AG04450 (cell line): ENCODE measurements at places on chromosomes 2 and 18.

- no peak for DNase-seq
These were observed 4.9 kb upstream of the SIX2 start for GRCh38 chr2:45014016-45014702.

DNA sequence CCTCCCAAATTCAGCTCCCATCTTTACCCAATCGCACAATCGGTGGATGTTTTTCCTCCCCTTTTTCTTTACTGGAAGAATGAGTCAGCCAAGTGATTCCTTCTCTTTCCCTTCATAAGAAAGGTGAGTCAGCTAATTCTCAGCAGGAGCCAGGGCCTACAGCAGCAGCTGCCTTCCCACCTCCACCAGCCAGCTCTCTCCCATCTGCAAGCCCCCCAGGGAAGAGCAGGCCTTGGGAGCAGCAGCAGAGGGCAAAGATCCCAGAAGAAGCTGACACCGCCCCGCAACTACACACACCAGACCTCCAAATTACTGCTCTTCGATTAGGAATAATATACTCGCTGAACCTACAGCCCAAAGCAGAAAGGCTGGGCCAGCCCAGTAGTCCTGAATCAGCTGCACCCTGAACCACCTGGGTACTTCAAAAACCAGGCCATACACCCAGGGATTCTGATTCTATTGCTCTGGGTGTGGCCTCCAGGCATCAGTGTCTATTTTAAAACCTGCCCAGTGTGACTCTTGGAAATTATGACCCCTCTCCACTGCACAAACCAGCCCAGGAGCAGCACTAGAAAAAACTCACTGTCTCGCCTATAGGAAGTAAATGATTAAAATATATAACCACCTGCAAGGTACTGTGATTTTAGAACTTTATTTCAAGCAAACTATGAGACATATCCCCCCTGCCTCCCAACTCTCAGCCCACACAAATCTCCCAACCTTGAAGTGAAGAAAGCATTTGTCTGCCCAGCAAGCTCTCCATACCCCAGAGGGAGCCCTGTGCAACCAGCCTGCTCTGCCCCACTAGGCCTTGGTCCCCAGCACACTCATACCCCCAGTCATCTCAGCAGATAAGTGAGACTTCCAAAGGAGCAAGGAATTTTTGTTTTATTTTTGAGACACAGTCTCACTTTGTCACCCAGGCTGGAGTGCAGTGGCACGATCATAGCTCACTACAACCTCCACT, 7.3 kb downstream of the SFXN5 start:
- DNase-seq, result peak; percentile 43

DNA sequence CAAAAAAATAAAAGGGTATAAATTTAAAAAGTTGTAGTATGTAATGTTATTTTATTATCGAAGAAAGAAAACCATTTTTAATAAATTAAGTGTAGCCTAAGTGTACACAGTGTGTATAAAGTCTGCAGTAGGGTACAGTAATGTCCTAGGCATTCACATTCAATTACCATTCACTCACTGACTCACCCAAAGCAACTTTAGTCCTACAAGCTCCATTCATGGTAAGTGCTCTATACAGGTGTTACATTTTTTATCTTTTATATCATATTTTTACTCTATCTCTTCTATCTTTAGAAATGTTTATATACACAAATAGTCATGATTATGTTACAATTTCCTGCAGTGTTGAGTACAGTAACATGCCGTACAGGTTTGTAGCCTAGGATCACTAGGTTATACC, 59.5 kb downstream of the RABL2A start:
- no peak for DNase-seq

- no peak for DNase-seq
These were observed 41.4 kb downstream of the RFX8 start for GRCh38 chr2:101433465-101433864.

DNA sequence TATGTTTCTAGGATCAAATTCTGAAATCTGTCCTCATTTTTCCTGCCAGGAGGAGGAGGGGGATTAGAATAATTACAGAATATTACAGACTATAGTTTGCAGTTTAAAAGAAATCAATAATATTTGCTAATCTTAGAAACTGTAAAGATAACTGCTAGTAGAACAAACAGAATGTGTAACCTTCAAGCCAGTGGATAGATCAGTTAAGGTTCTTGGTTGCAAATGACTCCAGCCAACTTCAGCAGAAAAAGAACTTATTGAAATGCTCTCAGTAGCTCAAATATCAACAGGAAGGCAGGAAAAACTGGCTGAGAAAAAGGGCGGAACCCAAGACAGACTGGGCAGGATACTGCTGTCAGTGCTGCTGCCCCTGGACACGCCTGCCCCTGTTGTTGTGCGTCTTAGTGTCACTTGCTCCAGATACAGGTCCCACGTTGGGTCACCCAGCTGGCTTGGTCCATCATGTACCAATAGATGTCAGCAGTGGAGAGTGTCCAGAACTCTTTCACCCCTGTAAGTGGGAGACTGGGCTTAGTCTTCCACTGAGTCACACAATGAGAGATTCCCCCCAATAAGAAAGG, 10.2 kb downstream of the NMUR1 start:
- no peak for DNase-seq

GRCh38 chr2:38256610-38257009, 120.5 kb downstream of the ATL2 start:
- no peak for DNase-seq

DNA sequence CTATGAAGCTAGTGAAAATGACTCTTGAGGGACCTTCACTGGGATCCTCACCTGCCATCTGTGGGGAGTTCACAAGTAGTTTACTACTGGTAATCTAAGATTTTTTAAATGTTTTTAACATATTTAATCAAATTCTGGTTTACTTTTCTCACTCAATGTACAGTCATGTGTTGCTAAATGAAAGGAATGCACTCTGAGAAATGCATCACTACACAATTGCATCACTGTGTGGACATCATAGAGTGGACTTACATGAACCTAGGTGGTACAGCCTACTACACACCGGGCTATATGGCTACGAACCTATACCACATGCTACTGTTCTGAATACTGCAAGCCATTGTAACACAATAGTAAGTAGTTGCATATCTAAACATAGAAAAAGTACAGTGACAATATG, 528.0 kb downstream of the BCL11A start:
- no peak for DNase-seq

GRCh38 chr2:43268066-43268953, 41.9 kb upstream of the ZFP36L2 start:
- DNase-seq, result no peak

- DNase-seq, result no peak
These were observed 309.7 kb downstream of the GULP1 start for GRCh38 chr2:188601391-188601790.

- no peak for DNase-seq
These were observed 1624.2 kb upstream of the TMEFF2 start for GRCh38 chr2:193818801-193819499.

DNA sequence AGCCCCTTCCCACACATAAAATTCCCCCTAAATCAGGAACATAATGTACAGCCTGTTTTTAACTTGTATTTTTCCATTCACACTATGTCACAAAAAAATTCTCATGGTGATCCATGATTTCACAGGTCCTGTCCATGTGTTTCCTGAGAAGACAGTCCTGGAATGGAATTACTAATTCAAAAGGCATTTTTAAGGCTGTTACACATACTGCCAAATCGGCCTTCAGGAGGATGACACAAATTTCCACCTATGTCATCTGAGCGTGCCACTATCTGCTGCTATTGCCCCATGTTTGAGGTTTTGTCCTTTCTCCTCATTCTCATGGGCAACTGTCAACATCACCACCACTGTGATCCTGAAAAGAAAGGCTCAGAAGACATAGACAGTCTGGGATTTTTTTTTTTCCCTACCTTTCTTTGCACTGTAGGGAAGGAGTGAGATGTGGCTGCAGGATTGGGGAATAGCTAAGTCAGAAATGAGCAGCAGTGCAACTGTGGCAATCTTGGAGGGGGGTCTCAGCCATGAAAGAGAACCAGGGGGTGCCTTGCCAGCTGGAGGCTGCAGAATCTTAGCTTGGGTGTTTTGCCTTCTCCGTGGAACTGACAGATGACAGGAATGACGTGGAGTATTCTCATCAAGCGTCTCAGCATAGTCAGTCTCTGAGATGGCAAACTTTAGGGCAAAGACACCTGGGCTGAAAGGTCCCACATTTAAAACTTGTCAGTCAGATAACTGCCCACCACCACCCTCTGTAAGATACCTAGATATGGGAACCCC, 73.4 kb downstream of the MARCHF4 start:
- DNase-seq, result peak; percentile 24

DNA sequence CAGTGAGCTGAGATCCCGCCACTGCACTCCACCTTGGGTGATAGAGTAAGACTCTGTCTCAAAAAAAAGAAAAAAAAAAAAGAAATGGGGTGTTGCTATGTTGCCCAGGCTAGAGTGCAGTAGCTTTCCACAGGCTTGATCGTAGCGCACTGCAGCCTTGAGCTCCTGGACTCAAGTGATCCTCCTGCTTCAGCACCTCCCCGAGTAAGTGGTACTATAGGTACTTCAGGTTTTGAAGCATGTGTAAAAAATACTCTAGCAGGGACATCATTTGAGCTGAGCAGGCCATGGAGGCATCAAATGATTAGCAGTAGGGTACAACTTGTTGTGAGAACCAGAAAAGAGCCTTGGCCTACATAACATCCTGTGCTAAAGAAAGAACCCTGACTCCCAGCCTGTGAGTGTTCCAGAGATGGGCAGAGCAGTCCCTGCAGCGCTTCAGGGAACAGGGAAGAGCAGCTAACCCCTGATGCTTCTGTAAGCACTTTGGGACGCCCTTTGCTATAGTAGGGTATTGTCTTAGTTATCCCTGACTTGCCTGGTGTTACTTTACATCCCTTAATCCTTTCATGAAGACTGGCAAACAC, 119.1 kb downstream of the NEDD4L start:
- no peak for DNase-seq

GRCh38 chr2:222127660-222128059, 171.1 kb downstream of the PAX3 start:
- no peak for DNase-seq

DNA sequence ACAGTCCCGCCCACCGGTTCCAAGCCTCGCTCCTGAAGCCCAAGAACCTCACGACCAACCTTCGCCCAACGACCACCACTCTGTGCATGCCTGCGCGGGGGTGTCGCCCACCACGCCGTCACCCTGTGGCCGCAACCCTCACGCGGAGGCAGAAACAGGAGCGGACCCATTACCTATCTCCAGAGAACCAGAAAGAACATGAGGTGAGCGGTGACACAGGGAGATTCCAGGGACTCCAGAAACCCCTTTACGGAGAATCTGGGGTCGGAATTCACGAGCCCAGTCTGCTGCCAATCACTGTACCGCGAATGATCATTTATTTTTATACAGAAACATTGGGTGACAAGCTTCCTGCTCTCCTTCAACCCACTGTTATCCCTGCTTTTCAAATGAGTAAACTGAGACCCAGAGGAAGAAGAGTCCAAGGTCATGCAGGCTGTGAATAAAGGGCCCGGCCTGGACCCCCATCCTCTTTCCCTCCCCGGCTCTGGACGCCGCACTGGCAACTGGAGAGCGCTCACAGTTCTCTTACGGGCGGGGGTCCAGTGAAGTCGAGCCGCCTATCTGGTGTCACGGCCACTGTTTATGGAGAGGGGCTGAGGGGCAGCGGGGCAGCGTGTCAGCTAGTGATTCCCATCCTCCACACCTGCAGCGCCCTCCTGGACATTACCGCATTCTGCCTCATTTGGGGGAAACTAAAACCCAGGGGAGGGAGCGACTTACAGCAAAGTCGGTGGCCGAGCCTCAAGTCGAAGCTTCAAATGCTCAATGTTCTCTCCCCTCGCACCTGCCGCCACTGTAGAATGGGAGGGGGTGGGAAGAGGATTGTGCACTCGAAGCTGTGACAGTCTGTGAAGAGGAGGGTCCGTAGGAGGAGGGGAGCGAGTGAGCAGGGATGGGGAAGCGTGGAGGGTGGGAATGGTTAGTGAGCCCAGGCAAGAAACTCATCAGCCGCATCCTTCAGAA, 723 bp upstream of the SLC30A3 start:
- DNase-seq, result no peak

GRCh38 chr2:207338220-207338607, 172.5 kb upstream of the KLF7 start:
- no peak for DNase-seq

- DNase-seq, result no peak
These were observed 12.6 kb downstream of the CYRIA start for GRCh38 chr2:16653083-16653375.

GRCh38 chr18:77203071-77203470, 46.6 kb upstream of the GALR1 start:
- no peak for DNase-seq

- no peak for DNase-seq
These were observed 57.7 kb downstream of the TTC32 start for GRCh38 chr2:19843992-19844515.

GRCh38 chr2:237739101-237739500, 59.5 kb upstream of the RBM44 start:
- no peak for DNase-seq

DNA sequence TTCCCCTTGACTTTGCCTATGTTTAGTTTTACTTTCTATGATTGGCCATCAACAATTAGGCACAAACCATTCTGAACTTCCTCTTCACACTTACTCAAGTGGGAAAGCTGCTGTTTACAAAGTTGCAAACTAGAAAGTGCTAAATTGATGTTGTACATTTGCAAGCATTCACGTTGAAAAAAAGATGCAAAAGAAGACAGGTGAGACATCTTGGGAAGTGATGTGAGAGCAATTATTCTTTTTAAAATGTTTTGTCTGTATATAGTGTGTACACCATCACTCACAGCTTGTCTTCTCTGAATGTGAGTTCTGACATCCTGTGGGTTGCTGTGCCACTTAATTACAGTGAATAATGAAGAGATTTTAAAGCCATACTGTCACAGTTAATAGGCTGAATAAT, 874.1 kb upstream of the LRATD1 start:
- DNase-seq, result no peak

- DNase-seq, result peak; percentile 65
These were observed 38.4 kb downstream of the CAB39 start for GRCh38 chr2:230751062-230751461.

- no peak for DNase-seq
These were observed 203.2 kb upstream of the ACVR2A start for GRCh38 chr2:147641651-147642050.

DNA sequence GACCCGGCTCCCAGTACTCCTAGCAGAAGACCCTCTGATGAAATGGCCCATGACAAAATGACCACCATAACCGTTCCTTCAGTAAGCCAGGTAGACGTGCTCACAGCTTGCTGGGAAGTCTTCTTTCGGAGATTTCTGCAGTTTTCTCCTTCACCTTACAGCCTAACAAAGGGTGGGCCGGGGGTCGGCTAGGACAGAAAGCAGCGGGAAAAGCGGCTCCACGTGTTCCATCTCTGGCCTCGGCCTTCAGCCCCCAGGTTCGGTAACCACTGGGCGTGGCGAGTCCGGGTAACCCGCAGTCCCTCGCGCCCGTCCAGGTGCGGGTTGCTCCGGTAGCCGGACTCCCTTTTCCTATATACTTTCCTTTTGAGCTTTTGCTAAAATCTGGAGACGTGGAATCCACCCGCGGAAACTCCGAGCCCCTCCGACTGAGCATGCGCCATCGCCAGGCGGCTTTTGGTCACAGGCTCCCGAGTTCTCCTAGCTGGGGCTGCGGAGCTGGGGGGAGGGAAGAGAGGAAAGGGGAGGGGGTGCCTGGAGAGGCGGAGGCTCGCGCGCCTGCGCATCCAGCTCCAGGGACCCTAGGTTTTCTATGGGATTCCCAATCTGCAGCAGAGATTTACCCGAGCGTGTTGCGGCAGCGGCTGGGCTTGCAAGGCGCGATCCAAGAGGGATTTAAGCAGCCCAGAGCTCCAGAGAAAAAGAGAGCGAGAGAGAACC, at the start of gene VSNL1:
Gene VSNL1, plus strand, starts transcription at position 604 of the 720 bp plus-strand sequence. CDS start 51,379 bp downstream, outside the sequence.
- DNase-seq, result peak; percentile 75
